ENCODE measurements at places on chromosomes 4 and X. TPM values are rescaled to one million over a fixed set of nuclear protein-coding genes. Genes with fewer than 3 reads are reported as not detected.

The MXRA5 gene
- not detected for total RNA-seq

The NEXMIF gene
- total RNA-seq = 0.01 TPM

The VSIG4 gene
- total RNA-seq = not detected

The PRR32 gene
- not detected for total RNA-seq

The CTAG2 gene
- not detected for total RNA-seq

The VCX gene
- total RNA-seq = not detected

The TKTL2 gene
- not detected for total RNA-seq

The ADRA2C gene
- 11.0 TPM for total RNA-seq

The CHRNA9 gene
- total RNA-seq = 1.4 TPM

The CASP6 gene
- 15.7 TPM for total RNA-seq

The GYG2 gene
- 3.0 TPM for total RNA-seq

The NXF2B gene
- not detected for total RNA-seq

The STAP1 gene
- not detected for total RNA-seq

The EBP gene
- total RNA-seq = 155 TPM

The GAGE12E gene
- not detected for total RNA-seq

The SOD3 gene
- not detected for total RNA-seq

The SYP gene
- 3.5 TPM for total RNA-seq

The ZNF711 gene
- 0.78 TPM for total RNA-seq

The EDNRA gene
- 0.24 TPM for total RNA-seq

The HMX1 gene
- total RNA-seq = 0.10 TPM

The SGMS2 gene
- 23.9 TPM for total RNA-seq

The MAP7D2 gene
- 5.2 TPM for total RNA-seq

The ATP8A1 gene
- 0.03 TPM for total RNA-seq

The CYSLTR1 gene
- not detected for total RNA-seq

The TMEM156 gene
- 22.8 TPM for total RNA-seq

The GPR143 gene
- 0.12 TPM for total RNA-seq

The SH3D19 gene
- 25.5 TPM for total RNA-seq

The CAMK2D gene
- total RNA-seq = 15.3 TPM

The DDIT4L gene
- total RNA-seq = 0.37 TPM

The ZDHHC15 gene
- total RNA-seq = not detected

The ELOVL6 gene
- total RNA-seq = 22.9 TPM

The C1QTNF7 gene
- not detected for total RNA-seq

The GNRHR gene
- total RNA-seq = not detected

The SLC34A2 gene
- total RNA-seq = not detected

The CXCL3 gene
- 4.8 TPM for total RNA-seq

The EVC gene
- 12.9 TPM for total RNA-seq

The VEGFC gene
- 14.7 TPM for total RNA-seq

The RNF212 gene
- 2.2 TPM for total RNA-seq

The STPG2 gene
- not detected for total RNA-seq

The FOXR2 gene
- not detected for total RNA-seq

The RNF128 gene
- not detected for total RNA-seq

The GLRA2 gene
- total RNA-seq = not detected

The AMER1 gene
- total RNA-seq = 2.7 TPM

The GLUD2 gene
- 3.1 TPM for total RNA-seq

The CC2D2A gene
- 14.9 TPM for total RNA-seq

Data from A549 treated with CORT108297 at 1 μM for 4 hours (cell line).